ENCODE measurements at places on chromosomes 12 and 14.
A peak's percentile ranks its signal among the peaks of the same experiment; 100 is the strongest.

GRCh38 chr12:115916910-115917668 lies 360.4 kb downstream of the MED13L start:
- no peaks in the 10 kb centered on the region for H3K4me1 ChIP-seq
- H3K27me3 ChIP-seq: peaks cover 12% of the 10 kb centered on the region
- no peak overlapping the region for H3K27ac ChIP-seq

DNA sequence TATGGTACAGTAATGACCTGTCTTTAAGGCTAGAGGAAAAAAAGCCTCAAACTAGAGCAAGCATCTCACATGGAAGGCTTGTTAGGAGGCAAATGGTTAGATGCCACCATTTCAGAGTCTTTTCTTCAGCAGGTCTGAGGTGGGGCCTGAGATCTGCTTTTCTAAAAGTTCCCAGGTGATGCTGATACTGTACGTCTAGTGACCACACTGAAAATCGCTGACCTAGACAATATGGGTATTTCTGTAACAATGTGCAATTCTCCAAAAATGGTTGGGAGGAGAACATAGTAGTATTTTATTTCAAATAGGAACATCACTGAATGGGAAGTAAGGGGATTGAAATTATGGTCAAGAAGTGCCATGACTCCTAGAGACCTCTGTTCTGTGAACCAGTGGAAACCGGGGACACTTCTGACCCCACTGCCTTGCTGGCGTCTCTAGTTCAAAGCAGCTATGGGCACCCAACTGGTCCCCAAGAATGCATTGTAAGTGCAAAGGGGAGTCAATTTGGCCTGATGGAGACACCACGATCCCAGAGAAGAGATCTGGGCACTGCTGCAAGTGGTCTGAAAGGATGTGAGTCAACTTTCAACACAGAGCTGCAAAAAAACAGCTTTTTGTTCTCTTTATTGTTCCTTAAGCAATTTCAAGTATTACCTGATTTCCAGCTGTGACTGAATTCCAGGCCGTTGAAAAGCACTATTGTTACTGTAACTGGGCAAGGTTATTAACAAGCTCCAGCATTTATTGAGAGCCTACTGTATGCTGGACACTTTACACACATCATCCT lies 54.4 kb upstream of the PLEKHG7 start:
- DNase-seq: no peak
- no peaks in the 10 kb centered on the region for H3K4me1 ChIP-seq
- no peak overlapping the region for H3K4me3 ChIP-seq
- H3K27ac ChIP-seq: no peak overlapping the region

DNA sequence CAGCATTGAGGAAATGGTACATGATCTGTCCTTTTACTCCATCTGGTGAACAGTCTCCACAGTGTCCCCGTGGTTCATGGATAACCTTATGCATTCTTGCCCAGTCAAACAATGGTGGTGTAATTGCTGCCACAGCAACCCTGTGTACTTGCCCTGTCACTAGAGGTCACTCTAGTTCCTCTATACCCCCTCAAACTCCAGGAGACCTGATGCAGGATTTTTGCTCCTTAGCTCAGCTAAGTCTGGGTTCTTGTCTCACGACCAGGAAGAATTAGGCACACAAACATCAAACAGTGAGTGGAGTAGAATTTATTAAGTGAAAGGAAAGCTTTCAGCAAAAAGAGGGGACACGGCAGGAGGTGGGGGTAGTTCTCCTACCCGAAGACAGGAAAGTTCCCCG lies 24.7 kb upstream of the EEA1 start:
- H3K4me3 ChIP-seq: no peak overlapping the region
- H3K27me3 ChIP-seq: no peaks in the 10 kb centered on the region
- H3K4me1 ChIP-seq: no peaks in the 10 kb centered on the region
- no peaks in the 10 kb centered on the region for H3K36me3 ChIP-seq
- DNase-seq: no peak

- H3K4me1 ChIP-seq: no peaks in the 10 kb centered on the region
- no peaks in the 10 kb centered on the region for H3K27me3 ChIP-seq
- no peak overlapping the region for H3K4me3 ChIP-seq
- no peak for DNase-seq
- no peak overlapping the region for H3K27ac ChIP-seq
- no peaks in the 10 kb centered on the region for H3K36me3 ChIP-seq
Measured at GRCh38 chr14:85172290-85172689, 357.7 kb upstream of the FLRT2 start.

GRCh38 chr12:42338280-42338679 lies 12.3 kb downstream of the PPHLN1 start:
- H3K27ac ChIP-seq: no peak overlapping the region
- H3K27me3 ChIP-seq: no peaks in the 10 kb centered on the region
- no peak for DNase-seq
- peaks cover 4% of the 10 kb centered on the region for H3K4me1 ChIP-seq

DNA sequence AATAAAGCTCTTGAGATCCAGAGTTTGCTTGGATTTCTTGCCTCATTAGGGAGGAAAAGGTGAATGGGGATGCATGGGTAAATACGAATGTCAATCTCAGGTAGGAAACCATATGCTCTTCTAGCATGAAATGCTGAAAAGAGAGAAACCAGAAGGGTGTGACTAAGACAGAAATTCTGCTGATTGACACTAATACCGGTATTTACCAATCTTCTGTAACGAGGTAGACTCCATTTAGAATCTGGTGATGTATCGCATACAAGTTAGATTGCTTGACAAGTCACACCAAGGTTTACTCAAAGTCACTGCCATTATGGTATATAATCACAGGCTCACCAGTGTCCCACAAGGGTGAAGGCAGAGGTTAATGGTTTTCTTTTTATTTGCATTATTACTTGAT lies 337.9 kb downstream of the NRXN3 start:
- no peaks in the 10 kb centered on the region for H3K27me3 ChIP-seq
- no peak overlapping the region for H3K4me3 ChIP-seq
- H3K4me1 ChIP-seq: no peaks in the 10 kb centered on the region
- no peaks in the 10 kb centered on the region for H3K36me3 ChIP-seq

DNA sequence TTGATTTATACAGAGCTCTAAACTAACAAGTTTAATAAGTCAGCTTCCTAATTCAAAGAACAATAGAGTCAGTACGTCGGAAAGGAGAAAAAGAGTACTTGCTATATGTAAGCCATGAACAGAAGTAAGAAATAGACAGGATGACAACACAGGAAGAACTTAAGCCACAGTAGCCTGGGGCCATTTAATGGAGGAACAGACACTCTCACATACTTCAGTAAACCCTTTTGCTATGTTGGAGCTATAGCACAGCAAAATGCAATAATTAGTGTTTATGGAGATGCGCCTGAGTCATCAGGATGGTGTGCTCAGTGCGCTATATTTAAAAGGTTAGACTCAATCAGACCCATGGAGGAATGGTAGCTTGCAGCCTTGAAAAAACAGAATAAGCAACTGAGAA lies 61.0 kb downstream of the SRGAP1 start:
- H3K27ac ChIP-seq: no peak overlapping the region
- H3K4me3 ChIP-seq: no peak overlapping the region
- no peaks in the 10 kb centered on the region for H3K36me3 ChIP-seq
- no peaks in the 10 kb centered on the region for H3K27me3 ChIP-seq
- no peak for DNase-seq

GRCh38 chr14:86722612-86723253 lies 1192.8 kb downstream of the FLRT2 start:
- H3K27ac ChIP-seq: no peak overlapping the region
- H3K4me3 ChIP-seq: no peak overlapping the region
- no peaks in the 10 kb centered on the region for H3K36me3 ChIP-seq
- DNase-seq: no peak
- no peaks in the 10 kb centered on the region for H3K4me1 ChIP-seq
- H3K27me3 ChIP-seq: no peaks in the 10 kb centered on the region

DNA sequence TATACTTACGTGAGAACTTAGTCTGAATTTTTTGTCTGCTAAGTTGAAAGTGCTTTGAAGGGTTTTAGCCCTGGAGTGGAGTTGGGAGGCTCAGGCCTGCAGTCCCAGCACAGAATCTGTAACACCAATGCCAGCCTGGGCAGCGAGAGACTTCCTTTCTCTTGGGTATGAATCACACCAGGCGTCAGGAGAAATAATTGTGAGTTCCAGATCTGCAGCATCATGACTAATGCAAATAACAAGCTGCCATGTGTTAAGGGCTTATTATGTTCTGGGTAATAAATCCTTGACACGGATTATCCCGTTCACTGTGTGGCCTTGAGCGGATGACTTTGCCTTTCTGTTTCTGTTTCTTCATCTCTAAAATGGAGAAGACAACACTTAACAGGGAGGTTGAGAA lies 70.6 kb downstream of the B4GALNT3 start:
- no peaks in the 10 kb centered on the region for H3K27me3 ChIP-seq
- no peak overlapping the region for H3K27ac ChIP-seq
- no peaks in the 10 kb centered on the region for H3K36me3 ChIP-seq
- no peaks in the 10 kb centered on the region for H3K4me1 ChIP-seq

DNA sequence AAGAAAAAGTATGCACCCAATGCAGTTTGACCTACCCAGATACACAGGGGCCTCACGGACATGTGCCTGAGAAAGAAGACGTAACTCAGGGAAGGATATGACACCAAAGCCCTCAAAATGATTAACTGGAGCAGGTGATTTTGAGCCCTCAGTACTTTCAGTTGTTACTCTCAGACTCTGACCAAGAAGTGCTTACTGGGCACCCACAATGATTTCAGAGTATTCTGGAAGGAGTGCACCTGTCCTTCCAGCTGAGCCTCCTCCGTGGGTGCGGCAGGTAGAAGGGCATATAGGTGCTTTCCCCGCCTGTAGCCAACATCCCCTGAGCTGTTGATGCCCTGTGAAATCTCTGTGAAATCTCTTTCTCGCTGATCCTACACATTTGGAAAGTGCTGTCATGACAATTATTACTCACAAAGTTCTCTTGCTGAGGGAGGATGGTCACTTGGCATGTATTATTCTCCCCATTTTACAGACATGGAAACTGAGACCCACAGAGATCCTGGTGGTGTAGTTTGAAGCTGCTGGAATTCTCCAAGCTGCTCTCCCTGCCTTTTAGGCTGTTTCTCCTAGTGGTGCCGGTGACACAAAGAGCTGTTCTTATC lies 154.3 kb upstream of the CCND2 start:
- no peak overlapping the region for H3K27ac ChIP-seq
- peak; percentile 63 for DNase-seq
- no peak overlapping the region for H3K4me3 ChIP-seq
- H3K4me1 ChIP-seq: peaks cover 70% of the 10 kb centered on the region
- no peaks in the 10 kb centered on the region for H3K36me3 ChIP-seq

DNA sequence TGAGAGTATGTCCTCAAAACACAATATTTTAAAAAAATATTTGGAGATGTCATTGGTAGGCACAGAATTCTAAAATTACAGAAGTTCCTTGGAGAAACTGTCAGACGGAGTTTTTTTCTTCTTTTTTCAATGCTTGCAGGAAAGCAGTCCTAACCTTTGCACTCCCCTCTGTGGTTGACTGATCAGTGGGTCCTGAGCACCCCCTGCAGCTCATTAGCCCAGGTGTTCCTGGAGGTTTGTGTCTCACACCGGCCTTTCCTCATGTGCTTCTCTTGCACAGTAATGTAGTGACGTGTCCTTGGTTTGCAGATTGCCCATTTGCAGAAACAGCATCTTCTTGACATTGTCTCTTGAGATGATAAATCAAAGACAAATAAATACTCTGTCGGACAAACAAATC lies 513.0 kb downstream of the TMEM121 start:
- peaks cover 9% of the 10 kb centered on the region for H3K4me1 ChIP-seq
- no peaks in the 10 kb centered on the region for H3K27me3 ChIP-seq
- H3K4me3 ChIP-seq: no peak overlapping the region
- H3K36me3 ChIP-seq: no peaks in the 10 kb centered on the region
- H3K27ac ChIP-seq: no peak overlapping the region

DNA sequence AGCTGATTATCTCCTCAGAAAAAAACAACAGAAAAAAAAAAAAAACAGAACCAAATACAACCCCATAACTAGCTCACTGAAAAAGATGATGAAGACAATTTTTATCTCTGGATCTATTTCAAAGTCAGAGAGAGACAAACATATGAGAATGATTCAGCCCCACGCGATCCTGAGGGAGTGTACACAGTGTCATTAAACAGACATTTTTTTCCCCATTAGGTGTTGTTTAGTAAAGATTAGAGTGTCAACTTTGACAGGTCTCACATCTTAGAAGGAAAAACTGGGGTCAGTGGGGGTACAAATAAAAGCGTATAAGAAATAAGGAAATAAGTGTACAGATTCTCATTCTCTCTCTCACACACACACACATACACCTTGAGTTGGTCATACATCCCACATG lies 635.4 kb downstream of the NRXN3 start:
- no peaks in the 10 kb centered on the region for H3K27me3 ChIP-seq
- no peak overlapping the region for H3K4me3 ChIP-seq
- DNase-seq: no peak

DNA sequence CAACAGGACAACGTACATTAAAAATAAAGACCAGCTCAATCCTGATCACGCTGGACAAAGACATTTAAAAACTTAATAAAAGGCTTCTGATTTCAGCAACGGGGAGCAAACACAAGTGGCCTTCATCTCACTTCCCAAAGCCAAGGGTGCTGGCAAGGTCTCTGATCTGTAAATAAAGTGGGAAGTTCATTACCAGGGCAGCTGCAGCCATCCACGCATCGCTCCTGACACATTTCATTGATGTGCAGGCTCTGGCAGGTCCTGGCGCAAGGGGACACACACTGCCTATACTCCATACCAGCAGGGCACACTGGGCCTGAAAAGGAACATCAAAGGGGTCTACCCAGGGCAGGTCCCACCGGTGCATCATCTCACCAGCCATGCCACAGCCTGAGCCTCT lies 51.0 kb downstream of the VWF start:
- DNase-seq: no peak
- no peaks in the 10 kb centered on the region for H3K36me3 ChIP-seq
- H3K4me3 ChIP-seq: no peak overlapping the region
- no peaks in the 10 kb centered on the region for H3K27me3 ChIP-seq
- H3K27ac ChIP-seq: no peak overlapping the region
- peaks cover 19% of the 10 kb centered on the region for H3K4me1 ChIP-seq

GRCh38 chr14:92391726-92392125 lies 68.8 kb downstream of the SLC24A4 start:
- peaks cover 13% of the 10 kb centered on the region for H3K4me1 ChIP-seq
- H3K4me3 ChIP-seq: no peak overlapping the region
- DNase-seq: peak; percentile 28
- no peak overlapping the region for H3K27ac ChIP-seq
- no peaks in the 10 kb centered on the region for H3K36me3 ChIP-seq

GRCh38 chr14:98122527-98122926 lies 1149.5 kb downstream of the BCL11B start:
- DNase-seq: no peak
- peaks cover 2% of the 10 kb centered on the region for H3K27me3 ChIP-seq
- no peak overlapping the region for H3K27ac ChIP-seq
- no peaks in the 10 kb centered on the region for H3K4me1 ChIP-seq
- no peaks in the 10 kb centered on the region for H3K36me3 ChIP-seq

- no peaks in the 10 kb centered on the region for H3K36me3 ChIP-seq
- peaks cover 4% of the 10 kb centered on the region for H3K27me3 ChIP-seq
- no peak overlapping the region for H3K27ac ChIP-seq
- DNase-seq: no peak
Measured at GRCh38 chr14:25067600-25067999, 17.7 kb upstream of the STXBP6 start.

All from common myeloid progenitor, CD34-positive (primary cell).